Activated naive CD8-positive, alpha-beta T cell treated with anti-CD3 and anti-CD28 coated beads, Interleukin-2, amount 50 U/mL, for 16 hours (primary cell): ENCODE measurements at places on chromosomes 6 and 20.

- DNase-seq, result no peak
Measured at GRCh38 chr6:15145821-15146220, 100.0 kb upstream of the JARID2 start.

GRCh38 chr6:21438237-21438985, 155.1 kb upstream of the SOX4 start:
- no peak for DNase-seq

DNA sequence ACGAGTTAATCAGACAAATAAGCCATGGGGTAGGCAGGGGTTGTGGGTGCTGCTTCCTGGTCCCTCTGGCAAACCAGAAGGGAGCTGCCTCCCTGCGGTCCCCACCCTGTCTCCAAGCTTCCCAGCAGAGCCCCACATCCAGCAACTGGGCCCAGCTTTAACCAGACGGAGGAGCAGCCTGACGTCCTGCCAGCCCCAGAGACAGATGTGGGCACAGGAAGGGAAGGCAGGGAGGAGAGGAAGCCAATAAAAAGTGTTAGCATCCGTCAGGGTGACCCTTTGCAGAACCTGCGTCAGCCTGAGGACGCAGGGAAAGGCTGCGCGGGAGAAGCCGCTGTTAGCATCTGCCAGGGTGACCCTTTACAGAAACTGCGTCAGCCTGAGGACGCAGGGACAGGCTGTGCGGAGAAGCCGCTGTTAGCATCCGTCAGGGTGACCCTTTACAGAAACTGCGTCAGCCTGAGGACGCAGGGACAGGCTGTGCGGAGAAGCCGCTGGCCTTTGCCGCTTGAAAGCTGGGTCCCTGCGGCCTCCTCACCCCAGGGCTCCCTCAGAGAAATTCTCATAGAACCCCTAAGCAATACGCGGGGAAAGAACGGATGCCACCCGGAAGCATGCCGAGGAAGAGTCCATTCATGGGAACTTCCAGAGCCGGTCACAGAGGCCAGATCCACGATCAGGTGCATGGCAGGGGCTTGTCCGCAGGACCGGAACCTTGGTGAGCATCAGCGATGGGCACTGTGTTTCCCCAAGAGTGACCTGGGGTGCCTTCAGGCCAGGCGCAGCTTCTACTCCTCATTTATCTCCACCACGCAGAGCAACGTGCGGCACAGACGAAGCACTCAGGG, 15.9 kb downstream of the DLL1 start:
- no peak for DNase-seq

- DNase-seq, result peak; percentile 43
Measured at GRCh38 chr6:15491255-15491985, 171.4 kb downstream of the DTNBP1 start.

- no peak for DNase-seq
Measured at GRCh38 chr20:41078329-41078728, 49.7 kb downstream of the TOP1 start.

- no peak for DNase-seq
Measured at GRCh38 chr6:32070814-32071543, 32.8 kb downstream of the CYP21A2 start.

DNA sequence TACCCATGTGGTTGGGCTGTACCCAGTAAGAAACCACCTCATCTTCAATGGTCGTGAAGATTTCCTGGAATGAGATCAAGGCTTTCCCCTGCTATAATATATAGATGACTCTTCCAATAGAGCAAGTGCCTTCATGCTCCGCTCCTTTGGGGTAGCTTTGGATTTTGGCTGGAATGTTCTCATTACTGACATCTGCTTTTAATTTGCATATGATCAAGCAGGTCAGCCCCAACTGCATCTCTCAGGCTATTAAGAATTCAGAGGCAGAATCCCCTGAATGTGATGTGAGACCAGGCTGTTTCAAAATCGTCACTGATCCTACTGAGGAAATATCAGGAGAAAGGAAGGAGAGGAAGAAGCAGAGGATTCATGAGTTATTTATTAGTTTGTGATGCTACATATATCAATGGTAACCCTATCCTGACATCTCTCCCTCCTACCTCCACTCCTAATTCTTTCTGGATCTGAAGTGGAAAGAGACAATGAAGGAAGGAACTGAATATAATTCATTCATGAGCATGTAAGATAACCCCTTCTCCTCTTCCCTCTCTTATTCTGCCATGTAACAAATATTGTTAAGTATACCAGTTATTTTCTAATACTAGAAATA, 47.6 kb upstream of the FUCA2 start:
- DNase-seq, result no peak
